ENCODE measurements at places on chromosomes 16 and 17.

DNA sequence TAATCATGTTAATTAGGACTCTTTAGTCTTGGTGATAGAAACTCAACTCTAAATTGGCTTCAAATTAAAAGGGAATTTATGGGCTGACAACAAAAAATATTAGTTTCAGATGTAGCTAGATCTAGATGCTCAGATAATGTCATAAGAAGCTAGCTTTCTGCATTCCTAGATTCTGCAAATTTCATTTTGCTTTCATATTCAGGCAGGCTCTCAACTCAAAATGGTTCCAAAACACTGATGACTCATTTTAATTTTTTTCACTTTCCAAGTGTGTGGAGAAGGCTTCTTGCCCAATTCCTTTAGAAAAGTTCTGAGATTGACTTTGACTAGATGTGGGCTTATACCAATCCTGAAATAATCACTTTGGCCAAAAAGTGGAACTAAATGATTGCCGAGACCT lies 236.7 kb upstream of the GOT2 start:
- no peak for DNase-seq

DNA sequence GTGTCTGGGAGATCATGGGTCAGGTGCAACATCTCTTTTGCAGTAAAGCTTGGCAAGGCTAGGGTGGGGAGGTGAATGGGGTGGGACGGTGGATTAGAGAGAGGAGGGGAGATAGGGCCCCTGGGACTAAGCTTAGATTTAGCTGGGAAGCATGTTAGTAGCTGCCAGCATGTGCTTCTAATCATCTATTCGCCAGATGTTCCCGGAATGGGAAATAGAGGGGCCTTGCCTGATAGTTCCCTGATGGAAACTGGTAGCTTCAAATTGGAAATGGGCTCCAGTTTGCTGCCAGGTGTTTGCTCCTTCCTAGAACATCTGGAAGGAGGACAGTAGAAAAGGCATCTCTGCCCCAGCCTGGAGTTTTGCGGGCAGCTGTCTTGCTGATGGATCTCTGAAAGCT lies 176.1 kb downstream of the CCDC182 start:
- no peak for DNase-seq

GRCh38 chr16:4386951-4387565 lies 15.4 kb downstream of the VASN start:
- no peak for DNase-seq

- no peak for DNase-seq
These were observed 23.7 kb upstream of the DRG2 start for GRCh38 chr17:18064053-18064452.

DNA sequence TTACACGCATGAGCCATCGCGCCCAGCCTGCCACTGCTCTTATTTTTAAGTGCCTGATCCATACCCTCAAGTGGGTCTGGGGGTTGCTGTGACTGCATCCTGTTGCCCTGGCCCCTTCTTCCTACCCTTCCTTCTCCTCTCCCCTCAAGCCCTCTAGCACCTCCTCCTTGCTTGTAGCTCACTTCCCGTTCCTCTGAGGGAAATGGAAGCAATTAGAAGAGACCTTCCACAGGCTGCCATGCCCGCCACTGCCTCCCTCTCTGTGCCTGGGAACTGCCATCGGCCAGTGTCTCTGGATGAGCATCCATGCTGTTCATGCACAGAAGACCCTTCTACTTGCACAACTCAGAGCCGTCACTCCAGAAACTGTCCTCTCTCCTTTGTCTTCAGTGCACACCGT lies 10.6 kb upstream of the TFAP4 start:
- no peak for DNase-seq

Data from non-pigmented ciliary epithelial cell (primary cell).